ENCODE measurements at places on chromosomes 7 and 10.

- DNase-seq, result no peak
Observed at GRCh38 chr10:116845823-116846222, 3.5 kb upstream of the ENO4 start.

GRCh38 chr7:121337398-121337797 is 8.6 kb downstream of the WNT16 start:
- no peak for DNase-seq

- DNase-seq, result no peak
Observed at GRCh38 chr7:151512353-151512752, 7.3 kb downstream of the RHEB start.

- no peak for DNase-seq
Observed at GRCh38 chr7:155192961-155193640, 104.6 kb upstream of the INSIG1 start.

DNA sequence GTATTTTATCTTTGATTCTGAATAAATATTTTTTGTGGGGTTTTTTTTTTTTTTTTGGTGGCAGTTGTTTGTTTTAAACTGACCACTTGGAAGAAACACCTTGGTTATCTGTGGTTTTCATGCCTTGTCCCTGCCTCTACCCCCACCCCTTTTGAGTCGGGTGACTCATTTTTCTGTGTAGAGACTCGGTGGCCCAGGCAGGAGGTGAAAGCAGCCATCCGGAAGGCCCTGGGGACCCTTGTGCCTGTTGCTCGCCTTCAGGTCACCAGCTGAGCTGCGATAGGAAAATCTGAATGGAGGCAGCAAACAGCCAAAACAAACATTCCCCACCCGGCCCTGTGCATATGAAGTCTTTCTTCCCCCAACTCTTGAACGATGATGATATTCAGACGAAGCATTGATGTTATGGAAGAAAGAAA is 22.8 kb downstream of the CYP17A1 start:
- DNase-seq, result no peak

GRCh38 chr7:14787551-14787950 is 115.0 kb downstream of the DGKB start:
- DNase-seq, result no peak

GRCh38 chr10:78997635-78998618 is 70.8 kb upstream of the ZMIZ1 start:
- DNase-seq, result no peak

GRCh38 chr10:16717622-16718395 is 99.4 kb downstream of the RSU1 start:
- no peak for DNase-seq

- DNase-seq, result no peak
Observed at GRCh38 chr7:118184565-118184940, 589 bp downstream of the LSM8 start.

DNA sequence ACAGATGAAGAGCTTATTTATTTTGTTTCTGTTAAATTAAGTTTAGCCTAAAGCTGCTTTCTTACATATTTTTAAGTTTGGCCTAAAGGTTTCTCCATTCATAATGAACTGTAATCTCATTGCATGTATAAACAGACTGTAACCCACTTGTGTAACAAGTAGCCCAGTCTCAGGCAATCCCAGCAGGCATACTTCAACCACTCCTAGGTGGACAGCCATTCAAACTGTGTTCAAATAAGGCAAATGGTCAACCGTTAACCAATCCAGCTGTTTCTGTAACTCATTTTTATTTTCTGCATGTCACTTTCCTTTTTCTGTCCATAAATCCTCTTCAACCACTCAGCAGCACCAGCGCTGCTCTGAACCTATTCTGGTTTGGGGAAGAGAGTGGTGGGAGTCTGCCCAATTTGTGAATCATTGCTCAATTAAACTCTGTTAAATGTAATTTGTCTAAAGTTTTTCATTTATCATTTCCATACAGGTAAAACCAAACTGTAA is 35.9 kb downstream of the PHYHIPL start:
- no peak for DNase-seq

DNA sequence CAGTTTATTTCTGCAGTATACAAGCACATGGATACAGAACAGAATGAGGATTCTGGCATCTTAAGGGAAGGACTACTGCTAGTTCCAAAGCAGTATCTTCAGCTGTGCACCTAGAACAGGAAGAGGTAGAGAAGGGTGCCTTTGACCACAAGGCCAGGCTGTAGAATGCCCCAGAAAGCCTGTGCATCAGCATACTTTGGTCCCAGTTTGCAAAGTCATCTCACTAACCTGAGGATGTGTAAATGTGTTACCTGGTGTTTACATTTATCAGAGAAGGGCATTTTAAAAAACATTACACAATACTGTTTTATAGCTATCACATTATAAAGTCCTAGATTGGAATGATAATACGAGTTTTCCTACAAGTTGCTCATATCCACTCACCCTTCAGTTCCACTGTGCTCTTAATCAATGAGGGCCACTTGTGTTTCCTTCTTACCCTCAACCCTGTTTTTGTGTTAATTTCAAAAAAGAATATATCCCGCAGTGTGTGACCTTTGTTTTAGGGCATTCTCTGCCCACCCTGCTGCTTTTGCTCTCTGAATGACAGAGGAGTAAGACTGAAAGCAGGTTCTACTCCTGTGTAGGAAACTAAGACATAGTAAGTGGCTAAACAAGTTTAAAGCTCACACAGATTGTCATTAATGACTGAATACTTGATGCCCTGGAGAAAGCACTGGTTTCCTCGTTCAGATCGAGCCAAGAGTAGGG is 3.4 kb downstream of the SLC35G1 start:
- no peak for DNase-seq

GRCh38 chr7:97167749-97168148 is 50.3 kb downstream of the SDHAF3 start:
- no peak for DNase-seq

GRCh38 chr10:103224133-103224532 is 21.6 kb upstream of the RPEL1 start:
- no peak for DNase-seq

- no peak for DNase-seq
Observed at GRCh38 chr10:5779730-5780129, 33.5 kb downstream of the GDI2 start.

DNA sequence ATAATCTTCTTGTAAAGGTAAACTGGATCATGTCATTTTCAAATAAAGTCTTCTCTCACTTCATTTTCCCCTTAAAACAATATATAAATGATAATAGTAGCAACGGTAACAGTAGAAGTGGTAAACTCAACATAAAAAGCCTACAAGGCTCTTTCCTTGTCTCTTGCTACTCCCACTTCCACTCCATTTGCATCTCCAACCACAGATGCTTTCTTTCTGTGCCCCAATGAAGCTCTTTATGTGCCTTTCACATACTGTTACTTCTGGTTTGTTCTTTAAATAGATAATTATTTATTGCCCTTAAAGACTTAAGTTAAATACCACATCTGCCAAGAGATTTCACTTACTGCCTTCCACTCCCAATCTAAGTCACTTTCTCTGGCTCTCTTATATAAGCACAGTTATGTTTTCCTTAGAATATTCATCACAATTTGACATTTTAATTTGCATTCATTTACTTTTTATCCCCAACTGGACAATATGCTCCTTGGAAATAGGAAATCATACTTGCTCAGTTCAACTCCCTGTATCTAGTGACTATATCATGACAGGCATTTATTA is 149.9 kb downstream of the CRPPA start:
- no peak for DNase-seq

- no peak for DNase-seq
Observed at GRCh38 chr10:82572744-82573143, 697.8 kb downstream of the NRG3 start.

- no peak for DNase-seq
Observed at GRCh38 chr7:134618756-134619530, 27.7 kb upstream of the BPGM start.

GRCh38 chr10:59877191-59877671 is 29.1 kb downstream of the CCDC6 start:
- DNase-seq, result no peak

DNA sequence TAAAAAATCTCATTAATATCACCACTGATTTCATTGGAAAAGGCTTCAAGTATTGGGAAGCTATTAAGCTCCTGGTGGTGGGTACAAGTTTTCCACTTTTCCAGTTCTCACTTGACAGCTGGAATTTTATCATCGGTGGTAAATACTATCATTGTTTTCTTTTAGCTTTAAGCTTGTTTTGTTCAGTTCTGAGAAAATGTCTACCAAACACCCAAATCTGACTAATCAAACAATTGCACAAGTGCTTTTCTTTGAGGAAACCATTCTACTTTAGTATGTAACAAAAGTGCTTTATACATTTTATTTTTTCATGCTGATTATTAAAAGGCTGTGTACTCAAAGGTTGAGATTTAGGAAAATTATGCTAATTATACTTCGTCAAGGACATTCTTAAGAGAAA is 7.9 kb downstream of the PRPF18 start:
- DNase-seq, result no peak

GRCh38 chr10:22666287-22667092 is 47.9 kb downstream of the PIP4K2A start:
- DNase-seq, result no peak

GRCh38 chr7:12569673-12570072 is 847 bp upstream of the SCIN start:
- DNase-seq, result no peak

DNA sequence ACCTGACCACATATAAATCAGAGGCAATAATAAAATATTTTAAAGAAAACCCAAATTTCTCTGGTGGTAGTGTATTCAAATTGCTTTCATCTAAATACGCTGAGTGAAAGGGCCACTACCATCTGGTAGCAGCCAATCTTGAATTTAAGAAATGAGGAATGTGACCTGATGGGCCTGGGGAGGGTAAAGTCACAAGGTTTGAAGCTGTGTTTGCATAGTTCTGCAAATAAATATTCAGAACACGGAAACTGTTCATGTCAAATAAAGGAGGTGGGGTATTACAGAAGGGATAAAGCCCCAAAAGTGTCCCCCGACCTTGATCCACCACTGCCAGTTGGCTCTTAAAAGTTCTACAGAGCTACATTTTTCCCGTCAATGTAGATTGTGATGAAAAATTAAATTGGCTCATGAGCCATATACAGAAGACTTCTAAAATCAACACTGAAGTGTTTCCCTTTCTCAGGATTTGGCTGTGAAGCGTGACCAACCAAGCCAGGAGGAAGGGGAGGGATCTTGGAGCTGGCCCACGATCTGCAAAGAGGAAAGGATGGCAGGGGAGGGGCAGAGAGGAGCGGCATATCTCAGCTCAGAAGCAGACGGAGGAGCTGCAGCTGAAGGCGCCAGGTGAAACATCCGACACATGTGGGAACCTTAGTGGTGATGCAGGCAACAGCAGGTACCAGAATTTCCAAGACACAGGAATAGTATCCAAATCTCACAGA is 39.6 kb downstream of the MPP7 start:
- no peak for DNase-seq

- DNase-seq, result no peak
Observed at GRCh38 chr7:74604326-74605020, 53.0 kb upstream of the GTF2I start.

DNA sequence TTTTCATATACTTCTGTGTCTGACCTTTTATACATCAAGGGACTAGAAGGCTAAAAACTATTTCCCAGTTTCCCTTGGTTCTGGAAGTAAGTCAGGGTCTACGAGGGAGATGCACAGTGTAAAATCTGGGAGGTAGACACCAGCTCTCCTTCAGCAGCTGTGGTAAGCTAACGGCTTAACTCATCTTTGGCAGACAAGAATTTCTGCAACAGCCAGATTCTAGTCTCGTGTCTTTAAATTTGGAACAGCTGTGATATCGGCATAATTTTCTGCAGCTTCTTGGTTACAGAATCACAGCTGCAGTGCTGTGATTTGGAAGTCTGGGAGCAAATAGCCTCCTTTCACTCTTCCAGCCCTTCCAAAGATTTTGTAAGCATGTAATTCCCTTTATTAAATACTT is 37.4 kb upstream of the ABCB4 start:
- no peak for DNase-seq

GRCh38 chr10:34504534-34504933 is 310.6 kb downstream of the PARD3 start:
- no peak for DNase-seq

DNA sequence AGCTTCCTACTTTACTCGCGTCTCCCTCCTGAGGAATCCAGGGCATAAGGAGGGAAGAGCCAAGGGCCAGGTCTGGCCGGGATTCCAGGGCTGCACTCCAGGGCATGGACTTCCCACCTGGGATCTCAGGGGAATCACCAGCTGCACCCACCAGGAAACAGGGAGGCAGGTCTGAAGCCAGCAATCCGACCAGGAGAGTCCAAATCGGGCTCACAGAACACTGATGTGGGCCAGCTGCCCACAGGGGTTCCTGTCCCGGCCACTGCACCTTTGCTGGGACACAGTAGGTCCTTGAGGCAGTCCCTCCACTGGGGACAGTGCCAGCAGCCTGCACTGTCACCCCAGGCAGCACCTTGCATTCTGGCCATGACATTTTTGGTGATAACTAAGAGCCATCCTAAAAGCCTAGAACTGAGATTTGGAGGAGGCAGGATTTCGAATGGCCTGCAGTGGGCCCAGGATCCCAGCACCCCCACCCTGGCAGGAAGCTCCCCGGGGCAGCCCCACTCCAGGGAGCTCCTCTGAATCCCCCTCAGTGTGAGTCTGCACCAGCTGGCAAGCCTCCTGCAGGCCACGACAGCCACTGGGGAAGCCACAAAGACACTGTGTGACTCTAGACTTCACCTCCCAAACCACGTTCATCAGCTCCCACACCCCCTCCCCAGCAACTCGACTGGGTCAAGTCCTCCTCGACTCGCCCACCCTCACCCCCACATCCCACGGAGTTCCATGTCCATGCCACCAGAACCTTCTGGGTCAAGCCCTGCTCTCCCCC is 71.5 kb upstream of the PPP2R2D start:
- no peak for DNase-seq

- DNase-seq, result no peak
Observed at GRCh38 chr10:78919181-78919966, 149.4 kb upstream of the ZMIZ1 start.

GRCh38 chr7:158296798-158297104 is 290.9 kb downstream of the PTPRN2 start:
- DNase-seq, result no peak

- no peak for DNase-seq
Observed at GRCh38 chr10:61592581-61592980, 70.1 kb upstream of the CABCOCO1 start.

- DNase-seq, result no peak
Observed at GRCh38 chr7:1325246-1325645, 92.6 kb downstream of the UNCX start.

DNA sequence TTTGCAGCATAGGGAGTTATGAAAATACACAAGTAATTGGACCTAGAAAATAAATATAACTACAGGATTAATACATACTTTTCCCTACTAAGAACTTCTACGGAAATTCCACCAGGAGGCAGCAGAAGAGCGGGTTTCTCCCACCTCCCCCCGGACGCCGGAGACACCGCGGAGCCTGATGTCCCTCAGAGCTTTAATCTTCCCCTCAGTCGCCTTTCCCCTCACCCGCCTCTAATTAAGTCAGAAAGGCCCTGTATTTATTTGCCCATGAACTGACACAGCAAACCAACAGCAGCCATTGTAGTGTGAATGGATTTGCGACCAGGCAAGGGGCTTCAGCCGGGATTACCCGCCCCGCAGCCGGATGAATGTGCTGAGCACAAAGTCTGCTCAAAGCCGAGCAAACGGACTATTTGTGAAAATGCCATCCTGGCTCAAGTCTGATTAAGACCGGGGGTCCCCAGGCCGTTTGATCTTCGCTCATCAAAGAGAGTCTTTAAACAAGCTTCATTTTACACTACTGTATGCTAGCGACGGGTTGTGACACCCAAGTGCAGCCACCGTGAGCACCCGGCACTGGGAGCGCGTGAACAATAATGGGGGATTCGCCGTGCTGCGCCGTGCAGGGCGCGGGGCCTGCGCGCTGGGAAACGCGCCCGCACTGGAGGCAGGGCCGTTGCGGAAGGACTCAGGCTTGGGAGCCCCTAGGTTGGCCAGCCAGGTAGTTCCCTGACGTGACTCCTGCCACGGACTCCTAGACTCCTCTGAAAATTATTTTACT is 5.6 kb upstream of the DKK1 start:
- DNase-seq, result no peak
